ENCODE measurements at places on chromosomes 2 and 18. TPM values are rescaled to one million over a fixed set of nuclear protein-coding genes. Genes with fewer than 3 reads are reported as not detected.
A peak's percentile ranks its signal among the peaks of the same experiment; 100 is the strongest.

SERPINB11 gene
- total RNA-seq, result not detected

- DNase-seq, result no peak
Observed at GRCh38 chr2:45714679-45715078, 63.2 kb downstream of the PRKCE start.

DNA sequence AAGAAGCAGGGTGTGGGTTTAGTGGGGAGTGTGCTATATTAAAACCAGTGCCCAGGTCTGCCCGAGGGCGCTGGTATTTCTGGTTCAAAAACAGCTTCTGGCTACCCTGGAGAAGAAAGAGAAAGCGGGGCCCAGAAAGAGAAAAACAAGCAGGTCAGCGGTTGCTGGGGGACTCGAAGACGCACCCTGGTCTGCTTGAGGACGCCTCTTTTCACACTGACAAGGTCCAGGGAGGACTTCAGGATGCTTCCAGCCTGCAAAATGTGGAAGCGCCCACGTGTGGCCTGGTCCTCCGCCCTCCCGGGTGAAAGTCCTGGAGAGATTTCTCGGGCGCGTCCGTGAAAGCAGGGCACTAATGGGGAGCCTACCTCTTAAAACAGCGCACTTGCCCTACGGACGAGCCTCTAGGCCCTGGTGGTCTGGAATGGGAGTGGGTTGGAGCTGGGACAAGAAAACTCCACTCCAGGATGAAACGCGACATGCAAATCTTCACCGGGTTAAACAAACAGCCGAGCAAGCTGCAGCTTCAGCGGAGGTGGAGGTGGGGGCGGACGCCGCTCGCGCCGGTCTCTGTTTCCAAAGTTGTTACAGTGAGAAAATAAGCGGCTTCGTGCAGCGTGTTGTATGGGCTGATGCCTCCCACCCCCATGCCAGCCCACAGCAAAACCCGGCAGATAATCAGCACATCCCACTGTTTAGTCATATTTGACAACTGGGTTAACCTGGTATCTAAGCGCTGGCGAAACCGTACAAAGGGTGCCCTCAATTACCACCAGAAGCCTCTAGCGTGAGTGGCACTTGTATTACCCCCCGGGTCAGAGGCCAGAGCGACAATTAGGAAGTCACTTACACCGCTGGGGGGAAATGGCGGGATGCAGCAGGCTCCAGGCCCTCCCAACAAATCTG is 1.1 kb upstream of the SP9 start:
- no peak for DNase-seq

DNA sequence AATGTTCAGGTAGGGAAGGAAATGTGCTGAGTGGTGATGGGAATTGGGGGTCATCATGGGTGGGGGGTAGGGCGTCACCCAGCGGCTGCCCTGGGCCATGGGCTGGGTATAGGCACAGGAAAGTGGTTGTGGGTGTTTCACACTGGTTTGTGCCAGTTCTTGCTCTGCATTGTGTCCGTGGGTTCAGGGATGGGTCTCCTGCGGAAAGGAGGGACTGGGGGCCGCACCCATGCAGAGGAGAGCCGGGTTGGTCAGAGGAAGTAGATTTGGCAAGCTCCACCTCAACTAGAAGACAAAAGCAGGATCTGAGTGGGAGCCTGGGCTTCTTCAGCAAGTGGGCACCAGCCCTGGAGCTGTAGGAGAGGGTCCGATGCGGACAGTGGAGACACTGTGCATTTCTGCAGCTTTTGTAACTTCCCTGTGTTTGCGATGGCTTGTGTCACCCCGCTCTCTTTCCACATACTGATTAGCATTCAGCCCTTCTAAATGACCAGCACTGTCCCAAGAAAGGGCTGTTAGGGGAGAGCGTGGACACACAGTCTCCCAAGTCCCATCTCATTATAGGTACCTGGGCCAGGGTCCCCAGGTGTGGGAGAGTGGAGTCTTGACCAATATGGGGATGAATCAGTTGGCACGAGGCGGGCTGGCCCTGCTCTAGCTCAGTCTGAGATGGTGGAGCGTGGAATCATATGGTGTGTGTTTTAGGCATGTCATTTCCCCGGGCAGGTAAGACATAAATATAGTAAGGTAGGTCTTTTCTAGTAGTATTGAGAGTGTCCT is 67.2 kb downstream of the LRRFIP1 start:
- no peak for DNase-seq

- DNase-seq, result peak; percentile 41
Observed at GRCh38 chr2:128631698-128632500, 313.2 kb upstream of the HS6ST1 start.

- DNase-seq, result no peak
Observed at GRCh38 chr2:210445116-210445707, 31.3 kb downstream of the LANCL1 start.

VWA3B gene
- total RNA-seq, result not detected

DNA sequence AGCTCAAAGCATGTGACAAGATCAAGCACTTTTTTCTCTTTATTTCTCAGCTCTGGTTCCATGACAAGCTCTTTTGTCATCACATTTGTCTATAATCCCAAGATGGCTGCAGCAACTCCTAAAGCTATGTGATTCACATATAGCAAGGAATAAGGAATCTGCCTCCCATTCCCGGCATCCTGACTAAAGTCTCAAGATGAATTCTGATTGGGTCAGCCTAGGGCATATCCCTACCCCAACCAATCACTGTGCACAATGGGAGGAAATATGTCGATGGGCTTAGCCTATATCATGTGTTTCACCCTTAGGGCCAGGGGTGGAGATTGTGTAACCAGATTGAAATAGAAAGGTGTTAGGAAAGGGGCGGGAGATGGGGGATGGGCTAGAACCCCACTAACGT is 23.1 kb upstream of the COLEC12 start:
- DNase-seq, result no peak

GRCh38 chr2:70706026-70706795 is 61.8 kb downstream of the ADD2 start:
- DNase-seq, result no peak

DNA sequence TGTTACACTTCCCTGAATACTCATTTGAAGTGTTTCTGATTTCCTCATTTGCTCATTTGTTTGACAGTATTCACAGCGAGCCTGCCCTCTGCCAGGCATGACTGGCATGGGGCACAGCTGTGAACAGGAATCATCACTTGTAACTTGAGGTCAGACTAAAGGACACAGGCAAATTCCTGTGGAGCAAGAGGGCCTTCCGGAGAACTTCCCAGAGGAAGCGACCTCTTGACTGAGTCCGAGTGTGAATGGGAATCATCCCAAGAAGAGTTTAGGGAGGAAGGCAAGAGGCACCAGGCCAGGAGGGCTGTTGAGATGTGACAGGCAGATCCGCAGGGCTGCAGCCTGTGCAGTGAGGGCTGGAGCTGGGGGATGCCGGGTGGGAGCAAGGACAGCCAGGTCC is 45.4 kb downstream of the LIMS1 start:
- DNase-seq, result no peak

DNA sequence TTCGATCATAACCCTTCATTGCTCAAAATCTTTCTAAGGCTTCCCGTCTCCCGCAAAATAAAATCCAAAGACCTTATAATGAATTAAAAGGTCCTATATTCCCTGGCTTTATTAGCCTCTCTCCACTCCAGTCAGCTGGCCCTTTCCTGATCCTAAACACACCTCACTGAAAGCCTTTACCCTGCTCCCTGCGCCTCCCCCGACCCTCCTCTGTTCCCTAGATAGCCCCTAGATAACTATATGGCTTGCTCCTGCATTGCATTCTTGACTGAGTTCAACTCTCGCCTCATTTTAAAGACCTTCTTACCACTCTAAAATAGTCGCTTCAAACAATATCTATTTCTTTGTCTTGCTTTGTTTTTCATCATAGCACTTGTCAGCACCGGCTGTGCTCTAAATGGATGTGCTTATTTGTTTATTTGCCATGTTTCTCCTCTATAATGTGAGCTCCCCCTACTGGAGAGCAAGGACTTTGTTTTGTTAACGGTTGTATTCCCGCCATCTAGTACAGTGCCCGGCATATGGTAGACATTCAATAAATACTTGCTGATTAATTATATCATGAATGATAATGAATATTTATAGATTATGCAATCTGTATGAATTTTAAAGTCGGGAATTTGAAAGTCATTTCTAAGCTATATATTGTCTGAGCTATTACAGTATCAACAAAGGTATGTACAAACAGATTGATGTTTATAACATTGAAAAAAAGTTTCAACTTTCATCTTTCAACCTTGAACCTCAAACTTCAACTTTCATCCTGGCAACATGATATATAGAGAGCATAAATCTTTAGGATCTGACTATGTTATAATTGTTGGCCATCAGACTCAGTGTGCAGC is 32.4 kb upstream of the VIT start:
- DNase-seq, result peak; percentile 5

DNA sequence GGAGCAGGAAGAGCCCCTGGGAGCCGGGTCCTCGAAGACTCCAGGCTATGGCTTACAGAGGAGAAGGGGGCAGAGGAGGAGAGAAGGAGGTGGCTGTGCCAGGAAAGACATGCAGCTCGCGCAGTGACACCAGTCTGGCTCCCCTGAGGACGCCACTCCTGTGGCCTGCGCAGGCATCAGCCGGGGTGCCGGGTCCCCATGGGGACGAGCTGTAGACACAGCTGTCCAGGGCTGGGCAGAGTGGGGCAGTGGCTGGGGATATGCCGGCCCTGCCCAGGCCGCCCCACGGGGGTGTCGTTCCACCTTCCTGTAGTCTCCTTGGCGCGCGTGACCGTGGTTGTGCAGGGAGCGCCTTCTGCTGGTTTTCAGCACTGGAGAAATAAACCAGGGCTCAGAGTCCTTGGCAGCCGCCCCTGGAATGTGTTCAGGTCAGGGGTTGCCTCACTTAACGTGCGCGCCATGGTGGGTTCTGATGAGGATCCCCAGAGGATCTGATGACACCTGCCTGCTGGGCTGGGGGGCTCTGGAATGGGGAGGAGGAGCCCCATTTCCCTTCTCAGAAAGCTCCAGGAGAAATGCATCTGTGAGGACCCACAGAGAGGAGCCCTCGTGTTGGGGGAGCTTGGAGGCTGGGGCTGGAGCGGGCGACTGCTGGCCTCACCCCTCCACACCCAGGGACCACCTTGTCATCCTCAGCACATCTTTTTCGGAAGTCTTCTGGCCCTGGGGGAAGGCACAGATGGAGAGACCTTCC is 26.7 kb downstream of the RAMP1 start:
- no peak for DNase-seq

DNA sequence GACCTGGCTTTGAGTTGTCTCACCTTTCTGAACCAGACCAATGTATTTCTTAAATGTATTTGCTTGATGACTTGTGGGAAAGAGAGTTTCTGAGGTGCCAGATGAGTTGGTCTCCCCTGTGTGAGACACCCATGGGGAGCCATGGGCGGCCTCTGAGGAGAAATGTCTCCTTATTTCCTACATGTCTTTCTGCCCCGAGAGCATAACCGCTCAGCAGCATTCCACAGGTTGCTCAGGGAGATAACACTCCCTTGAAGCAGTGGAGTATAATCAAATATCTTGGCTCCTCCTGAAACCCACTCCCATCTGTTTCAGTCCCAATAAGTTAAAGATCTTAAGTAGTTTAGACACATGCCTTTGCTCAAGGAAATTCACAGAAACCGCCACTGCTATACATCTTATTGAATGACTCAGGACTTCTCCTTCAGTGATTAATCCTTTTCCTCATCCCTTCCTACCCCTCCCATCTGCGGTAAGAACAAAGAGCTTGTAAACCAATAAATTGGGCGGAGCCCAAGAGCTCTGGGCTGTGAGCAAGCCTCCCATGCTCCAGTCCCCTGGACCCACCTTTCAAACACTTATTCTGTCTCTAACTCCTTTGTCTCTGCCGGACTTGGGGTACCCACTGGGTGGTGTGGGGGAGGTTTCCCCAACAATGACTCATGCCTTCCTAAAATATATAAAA is 285.5 kb upstream of the LRRTM4 start:
- no peak for DNase-seq

DNA sequence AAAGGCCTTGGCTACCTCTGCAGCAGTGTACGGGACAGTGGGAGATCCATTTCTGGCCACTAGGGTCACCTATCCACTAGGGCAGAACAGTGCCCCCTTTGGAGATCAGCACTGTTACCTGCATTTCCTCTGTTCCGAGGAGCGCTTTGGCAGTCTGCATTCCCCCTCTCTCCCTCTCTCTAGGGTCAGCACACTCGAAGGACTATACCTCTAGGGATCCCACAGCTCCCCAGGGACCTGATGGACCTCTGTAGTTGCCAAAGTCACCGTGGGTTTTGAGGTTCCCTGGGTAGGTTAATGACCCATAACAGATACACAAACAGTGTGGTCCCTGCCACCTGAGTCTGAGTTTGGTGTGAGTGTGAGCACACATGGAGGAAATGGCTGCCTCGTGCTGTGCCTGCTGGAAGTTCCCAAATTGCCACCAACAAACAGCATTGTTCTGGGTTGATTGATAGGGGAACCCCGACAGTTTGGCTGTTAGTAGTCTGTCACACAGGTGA is 99.8 kb upstream of the VWC2L start:
- no peak for DNase-seq

MAT2A gene
- total RNA-seq, result 271 TPM

RNF125 gene
- total RNA-seq, result 13.8 TPM

DNA sequence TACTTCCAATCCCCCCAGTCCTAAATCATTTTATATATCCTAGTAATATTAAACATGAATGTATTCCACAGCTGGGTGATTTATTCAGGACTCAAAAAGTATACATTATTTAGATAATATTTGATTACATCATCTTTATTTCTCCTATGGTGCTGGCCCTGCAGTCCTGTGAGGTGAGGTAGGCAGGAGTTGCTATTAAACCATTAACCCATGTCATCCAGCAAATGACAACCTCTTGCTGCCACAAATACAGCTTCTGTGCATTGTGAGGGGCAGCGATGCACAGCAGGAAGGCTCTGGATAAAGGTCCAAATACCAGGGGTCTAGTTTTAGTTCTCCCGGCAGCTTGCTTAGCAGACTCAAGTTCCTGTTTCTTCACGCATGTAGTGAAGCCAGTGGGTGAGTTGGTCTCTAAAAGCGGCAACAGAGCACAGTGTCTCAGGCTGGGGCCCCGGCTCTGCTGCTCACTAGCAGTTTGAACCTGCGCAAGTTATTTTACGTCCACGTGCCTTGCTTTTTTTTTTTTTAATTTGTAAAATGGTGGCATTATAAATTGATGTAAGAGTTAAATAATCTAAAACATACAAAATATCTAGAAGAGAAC is 36.1 kb downstream of the INSIG2 start:
- no peak for DNase-seq

SDC1 gene
- total RNA-seq, result 0.41 TPM

DNA sequence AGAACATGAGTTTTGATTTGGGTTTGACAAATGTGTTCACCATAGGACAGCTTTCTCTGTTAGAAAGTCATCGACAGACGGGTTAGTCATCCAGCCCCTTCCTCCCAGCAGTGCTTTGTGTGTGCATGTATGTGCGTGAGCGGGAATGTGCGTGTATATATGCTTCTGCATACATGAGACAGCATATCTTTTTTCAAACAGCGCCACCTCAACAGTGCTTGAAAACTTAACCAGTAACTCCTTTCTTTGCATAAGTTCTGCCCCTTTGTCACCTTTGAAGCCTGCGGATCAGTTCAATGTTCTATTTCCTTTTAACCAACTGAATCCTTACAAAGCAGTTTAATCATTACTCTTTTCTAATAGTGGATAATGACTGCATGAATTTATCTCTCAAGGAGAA is 351.4 kb downstream of the LPIN1 start:
- DNase-seq, result no peak

TEKT4 gene
- total RNA-seq, result not detected
